NCI-H526 treated with DMSO at 0.1 percent for 48 hours (cell line): ENCODE measurements at places on chromosomes 16 and 17.

- DNase-seq: no peak
Observed at GRCh38 chr17:56431736-56432135, 161.8 kb upstream of the NOG start.

- no peak for DNase-seq
Observed at GRCh38 chr17:7380321-7380720, 568 bp upstream of the TNK1 start.

DNA sequence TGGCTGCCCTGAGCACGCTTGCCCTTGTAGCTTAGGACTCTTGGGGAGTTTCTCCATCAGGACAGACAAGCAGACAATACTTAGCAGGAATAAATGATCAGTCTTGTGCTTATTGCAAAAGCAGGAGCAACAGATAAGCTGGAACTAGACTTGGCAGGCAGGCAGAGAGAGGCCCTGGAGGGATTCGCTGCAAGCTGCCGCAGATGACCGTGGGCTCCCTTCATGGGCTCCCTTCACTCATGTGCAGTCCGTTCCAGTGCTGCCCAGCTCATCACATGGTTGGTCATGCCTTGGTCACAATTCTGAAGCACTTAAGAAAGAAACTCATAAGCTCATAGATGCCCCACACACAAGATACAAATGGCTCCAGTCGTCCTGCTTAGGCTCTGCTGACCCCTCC, 2.4 kb upstream of the SLC5A10 start:
- DNase-seq: no peak

GRCh38 chr17:488993-489757, 136.6 kb upstream of the RPH3AL start:
- DNase-seq: no peak

DNA sequence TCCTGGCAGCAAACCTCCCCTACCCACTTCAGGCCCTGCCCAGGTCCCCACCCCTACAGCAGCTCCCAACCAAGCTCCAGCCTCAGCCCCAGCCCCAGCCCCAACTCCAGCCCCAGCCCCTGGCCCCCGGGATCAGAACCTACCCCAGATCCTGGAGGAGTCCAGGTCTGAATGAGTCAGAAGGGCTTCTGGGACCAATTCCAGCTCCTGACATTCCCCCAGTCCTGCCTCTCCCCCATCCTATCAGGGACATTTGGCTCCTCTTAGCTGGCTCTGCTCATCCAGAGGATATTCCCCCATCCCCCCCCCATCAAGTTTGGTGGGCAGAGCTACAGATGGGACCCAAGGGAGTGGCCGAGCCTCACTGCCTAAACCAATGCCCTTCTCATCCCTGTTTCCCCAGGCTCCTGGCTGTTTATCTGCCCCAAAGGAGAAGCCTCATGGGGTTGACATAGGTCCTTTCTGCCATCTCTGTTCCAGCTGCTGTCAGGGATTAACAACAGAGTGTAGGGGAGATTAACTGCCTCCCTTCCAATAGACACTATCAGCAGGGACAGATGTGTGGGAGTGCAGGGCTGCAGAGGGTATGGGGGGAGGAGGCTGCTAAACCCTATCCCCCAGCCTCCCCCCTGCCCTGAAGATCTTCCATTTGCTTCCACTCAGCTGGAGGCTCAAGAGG, 16.5 kb downstream of the CNTNAP1 start:
- DNase-seq: no peak
